Vagina (tissue), 2 donors: ENCODE measurements at places on chromosomes 3 and 15.
A peak's percentile ranks its signal among the peaks of the same experiment; 100 is the strongest.

- DNase-seq, result no peak
Measured at GRCh38 chr15:66574596-66574950, 8.8 kb upstream of the LCTL start.

DNA sequence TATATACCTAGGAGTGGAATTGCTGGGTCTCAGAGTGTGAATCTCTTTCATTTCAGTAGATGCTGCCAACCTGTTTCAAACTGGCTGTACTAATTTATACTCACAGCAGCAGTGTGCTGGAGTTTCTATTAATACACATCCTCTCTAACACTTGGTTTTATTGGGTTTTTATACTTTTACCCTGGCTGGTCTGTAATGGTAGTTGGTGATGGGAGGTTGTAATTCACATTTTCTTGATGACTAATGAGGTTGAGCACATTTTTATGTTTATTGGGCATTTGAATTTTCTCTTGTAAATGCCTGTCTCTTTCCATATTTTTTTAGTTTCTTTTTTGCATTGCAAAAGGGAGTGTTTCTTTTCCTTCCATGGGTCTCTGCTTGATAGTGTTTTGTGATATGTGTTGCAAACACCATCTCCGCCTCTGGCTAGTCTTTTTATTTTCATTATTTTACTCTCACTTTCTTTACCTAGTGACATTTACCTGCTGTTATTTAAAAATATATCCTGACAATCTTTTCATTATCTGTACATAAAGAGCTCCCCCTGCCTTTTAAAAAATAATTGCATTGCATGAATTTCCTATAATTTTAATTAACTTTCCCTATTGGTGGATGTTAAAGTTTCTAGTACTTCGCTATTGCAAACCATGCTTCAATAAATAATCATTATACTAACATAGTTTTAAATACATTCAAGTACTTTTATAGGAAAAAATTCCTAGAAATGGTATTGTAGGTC, 49.0 kb upstream of the GCNT3 start:
- no peak for DNase-seq

- peak; percentile 91 for DNase-seq
Measured at GRCh38 chr3:48088056-48088748, 72.0 kb upstream of the MAP4 start.

DNA sequence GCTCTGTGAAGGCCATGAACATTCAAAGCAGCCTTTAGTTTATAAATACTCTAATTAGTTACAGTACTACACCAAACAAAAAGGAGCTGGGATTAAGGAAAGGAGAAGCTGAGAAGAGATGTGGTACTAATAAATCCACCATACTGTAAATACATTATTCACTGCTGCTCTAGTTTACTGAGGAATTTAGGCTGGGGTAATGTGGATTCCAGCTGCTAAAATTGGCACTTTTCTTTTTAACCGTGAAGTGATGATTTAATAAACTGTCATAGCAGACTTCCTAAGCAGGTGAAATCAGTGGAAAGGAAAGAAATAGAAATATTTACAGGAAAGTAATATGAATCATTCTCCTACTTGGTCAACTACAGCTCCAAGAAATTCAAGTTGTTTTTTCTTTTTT, 88.7 kb downstream of the TFG start:
- no peak for DNase-seq

DNA sequence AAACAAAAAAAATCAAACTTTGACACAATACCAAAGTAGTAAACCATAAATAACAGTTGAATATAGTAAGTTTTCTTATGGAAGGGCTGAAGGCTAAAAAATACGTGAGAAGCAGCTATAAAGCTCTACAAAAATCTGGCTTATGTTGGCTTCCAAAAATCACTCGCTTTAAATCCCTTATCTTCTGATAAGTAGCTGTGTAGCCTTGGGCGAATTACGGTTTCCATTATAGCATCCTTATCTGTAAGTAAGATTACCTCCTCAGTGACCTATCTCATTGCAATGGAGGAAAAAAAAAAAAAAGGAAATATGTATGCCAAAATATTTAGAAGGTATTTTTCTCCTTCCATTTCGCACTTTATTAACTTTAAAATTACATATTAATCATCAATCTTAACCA, 348.6 kb downstream of the PLOD2 start:
- DNase-seq, result no peak

GRCh38 chr15:70892912-70893560, 410 bp downstream of the LRRC49 start:
- DNase-seq, result no peak

DNA sequence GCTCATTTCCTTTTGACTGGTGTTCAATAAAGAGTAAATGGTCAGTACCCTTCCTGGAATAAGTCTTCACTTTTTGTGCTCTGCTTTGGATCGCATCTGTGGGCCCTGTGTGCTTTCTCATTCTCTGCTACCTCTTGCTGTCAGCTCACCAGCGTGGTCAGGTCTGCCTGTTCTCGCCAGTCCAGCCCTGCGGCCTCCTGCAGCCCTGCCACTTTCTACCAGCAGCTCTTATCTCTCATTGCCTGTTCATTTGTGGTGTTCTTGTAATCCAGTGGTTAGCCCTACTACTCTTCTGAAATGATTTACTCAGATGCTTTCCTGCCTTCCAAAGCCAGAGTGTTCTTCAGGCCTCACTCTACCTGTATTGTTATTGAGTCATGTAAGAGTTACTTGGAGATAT, 54.8 kb downstream of the CHCHD6 start:
- peak; percentile 49 for DNase-seq

DNA sequence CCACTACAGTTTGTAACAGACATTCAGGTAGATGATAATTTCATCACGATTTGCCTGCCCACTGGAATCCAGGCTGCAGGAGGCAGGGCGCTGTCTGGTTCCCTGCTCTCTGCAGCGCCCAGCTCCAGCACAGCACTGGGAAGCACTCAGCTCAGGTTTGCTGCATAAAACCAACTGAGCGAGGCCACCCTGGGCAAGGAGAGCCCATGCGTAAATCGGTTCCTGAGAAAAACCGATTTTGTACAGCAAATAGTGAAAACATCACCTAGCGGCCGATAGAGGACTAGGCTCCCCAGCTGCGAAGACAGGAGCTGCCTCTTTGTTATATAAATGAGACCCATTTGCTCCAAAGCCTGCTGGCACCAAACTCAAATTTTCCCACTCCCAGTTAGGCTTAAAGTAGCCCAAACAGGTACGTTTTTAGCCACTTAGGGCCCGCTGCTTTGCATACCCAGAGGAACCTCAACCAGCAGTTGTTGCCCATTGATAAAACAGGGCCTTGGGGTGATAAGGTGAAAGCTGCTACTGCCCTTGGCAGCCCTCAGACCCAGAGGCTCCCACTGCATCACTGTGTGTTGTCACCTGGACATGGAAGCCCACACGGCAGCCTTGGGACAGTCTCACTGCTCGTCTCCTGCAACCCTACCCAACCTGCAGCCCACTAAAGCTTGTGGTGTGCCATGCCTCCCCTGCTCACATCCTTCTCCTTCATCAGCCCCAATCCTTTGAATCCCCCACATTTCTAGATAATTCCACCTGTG, 47.5 kb downstream of the ALDH1L1 start:
- peak; percentile 64 for DNase-seq
